Stimulated activated CD4-positive, alpha-beta T cell treated with anti-CD3 and anti-CD28 coated beads, Interleukin-12 subunit alpha, Interleukin-12 subunit beta, amount 100 ng/mL, for 48 hours (primary cell): ENCODE measurements at places on chromosomes 6 and 20.

DNA sequence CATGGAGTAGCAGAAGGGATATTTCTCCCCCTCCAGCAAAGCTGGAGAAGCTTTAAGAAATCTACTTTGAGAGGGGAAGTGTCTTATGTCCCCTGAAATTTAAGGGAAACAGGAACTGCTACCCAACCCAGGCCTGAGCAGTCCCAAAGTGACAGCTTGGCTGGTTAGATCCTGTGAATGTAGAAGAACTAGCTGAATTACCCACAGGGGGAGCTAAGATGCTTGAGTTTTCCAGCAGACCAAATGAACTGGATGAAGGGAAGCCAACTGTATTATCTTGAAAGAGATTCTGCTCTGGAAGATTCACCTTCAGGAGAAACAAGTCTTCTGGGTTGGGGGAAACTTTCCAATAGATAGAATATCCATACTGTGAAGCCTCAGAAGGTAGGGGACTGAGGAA is 303.3 kb upstream of the MMS22L start:
- no peak for DNase-seq

GRCh38 chr6:127085181-127085580 is 33.3 kb upstream of the RSPO3 start:
- DNase-seq = no peak

GRCh38 chr20:62048821-62049291 is 16.8 kb downstream of the TAF4 start:
- DNase-seq = no peak

- no peak for DNase-seq
Observed at GRCh38 chr6:4017058-4017739, 61.7 kb downstream of the FAM217A start.

DNA sequence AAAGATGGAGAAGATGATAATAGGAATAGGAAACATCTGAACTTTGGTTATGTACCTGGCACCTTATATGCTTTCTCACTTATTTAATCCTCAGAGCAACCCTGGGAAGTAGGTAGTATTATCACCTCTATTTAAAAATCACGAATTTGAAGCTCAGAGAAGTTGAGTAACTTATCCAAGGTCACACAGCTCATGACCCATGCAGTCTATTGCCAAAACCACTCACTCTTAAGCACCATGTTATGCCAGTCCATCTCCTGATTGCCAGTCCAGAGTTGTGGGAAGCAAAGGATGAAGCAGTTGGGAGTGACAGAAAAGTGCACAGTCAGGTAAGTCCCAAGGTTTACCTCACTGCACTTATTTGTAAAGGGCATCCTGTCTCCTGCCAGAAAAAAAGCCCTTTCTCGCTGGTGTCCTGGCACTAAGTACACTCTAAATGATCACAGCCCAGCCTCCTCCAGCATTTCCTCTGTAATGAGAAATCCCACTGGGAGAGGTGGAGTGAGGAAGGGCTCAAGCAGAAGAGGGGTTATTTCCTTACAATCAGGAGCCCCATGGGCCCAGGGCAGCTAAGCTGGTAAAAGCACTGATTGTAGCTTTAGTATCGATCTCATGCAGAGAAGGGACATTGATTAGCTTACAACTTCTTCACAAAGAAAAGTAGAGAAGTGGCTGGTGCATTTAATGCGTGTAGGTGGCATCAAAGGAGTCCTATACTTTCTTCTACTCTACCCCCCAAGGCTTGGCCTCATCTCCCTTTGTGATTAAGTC is 21.3 kb upstream of the SCGN start:
- DNase-seq = no peak
